ENCODE measurements at places on chromosomes 7 and 10.

- DNase-seq = no peak
These were observed 114.3 kb downstream of the CDK14 start for GRCh38 chr7:90710466-90710850.

DNA sequence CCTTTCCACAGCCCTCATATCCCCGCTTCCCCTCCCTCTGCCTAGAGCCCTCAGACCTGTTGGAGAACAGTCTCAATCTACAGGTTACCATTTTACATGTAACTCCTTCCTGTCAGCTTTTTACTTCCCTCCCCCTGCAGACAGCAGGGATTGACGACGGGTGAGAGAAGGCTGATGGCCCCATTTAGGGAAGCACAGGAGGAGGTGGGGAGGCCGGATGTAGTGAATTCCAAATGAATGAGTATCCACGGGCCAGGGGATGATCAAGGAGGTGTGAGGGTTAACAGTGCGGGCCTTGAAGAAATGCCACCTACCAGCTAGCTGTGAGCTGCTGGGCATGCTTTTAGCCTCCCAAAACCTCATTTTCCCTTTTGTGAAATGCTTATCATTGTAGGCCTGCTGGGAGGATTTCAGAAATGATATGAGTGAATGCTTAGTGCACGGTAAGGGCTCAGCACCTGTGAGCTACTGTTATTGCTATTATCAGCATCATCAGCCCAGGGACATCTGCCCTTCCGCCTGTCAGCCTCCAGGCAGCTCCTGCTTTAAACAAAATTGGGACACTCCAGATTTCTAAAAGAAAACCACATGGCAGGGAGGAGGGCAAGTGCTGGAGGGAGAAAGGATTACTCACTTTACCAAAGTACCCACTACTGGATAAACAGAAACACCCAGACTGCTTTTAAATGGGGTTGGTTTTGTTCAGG is 6.5 kb upstream of the NANOS1 start:
- no peak for DNase-seq

DNA sequence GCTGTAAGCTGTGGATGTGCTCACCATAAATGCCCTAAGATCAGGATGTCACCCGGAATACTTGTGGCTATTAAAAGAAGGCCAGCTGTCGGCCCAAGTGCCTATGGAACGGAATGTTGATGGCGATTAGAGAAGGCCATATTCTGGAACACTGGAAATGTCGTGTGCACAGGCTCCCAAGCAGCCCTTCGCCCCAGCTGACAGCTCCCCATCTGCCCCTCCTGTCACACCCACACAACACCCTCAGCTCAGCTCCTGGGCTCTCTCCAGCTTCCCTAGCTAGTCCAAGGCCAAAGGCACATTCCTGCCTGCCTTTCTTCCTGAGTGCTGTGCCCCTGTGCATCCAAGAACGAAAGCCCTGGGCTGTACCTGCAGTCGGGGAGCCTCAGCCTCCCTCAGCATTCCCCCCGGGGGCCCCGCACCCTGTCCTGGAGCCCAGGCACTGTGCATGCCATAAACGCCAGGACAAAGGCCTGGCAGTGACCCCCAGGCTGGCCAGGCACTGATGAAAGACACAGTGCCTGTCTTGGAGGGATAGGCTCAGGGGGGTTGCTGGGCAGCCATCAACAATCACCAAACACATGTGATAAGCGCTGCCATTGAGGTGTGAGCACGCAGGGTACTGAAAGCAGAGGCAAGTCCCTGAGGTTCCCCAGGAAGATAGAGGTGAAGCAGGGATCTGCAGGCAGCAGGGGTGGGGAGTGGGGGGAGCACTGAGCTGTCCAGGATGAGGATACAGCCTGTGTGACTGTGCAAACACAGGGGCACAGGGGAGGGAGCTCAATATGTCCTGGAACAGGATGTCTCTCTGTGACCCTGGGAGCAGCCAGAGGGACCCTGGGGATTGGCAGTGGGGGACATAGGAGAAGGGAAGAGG is 3.7 kb upstream of the LDB3 start:
- no peak for DNase-seq

- DNase-seq = no peak
These were observed 496.1 kb downstream of the ANKRD7 start for GRCh38 chr7:118720632-118721031.

DNA sequence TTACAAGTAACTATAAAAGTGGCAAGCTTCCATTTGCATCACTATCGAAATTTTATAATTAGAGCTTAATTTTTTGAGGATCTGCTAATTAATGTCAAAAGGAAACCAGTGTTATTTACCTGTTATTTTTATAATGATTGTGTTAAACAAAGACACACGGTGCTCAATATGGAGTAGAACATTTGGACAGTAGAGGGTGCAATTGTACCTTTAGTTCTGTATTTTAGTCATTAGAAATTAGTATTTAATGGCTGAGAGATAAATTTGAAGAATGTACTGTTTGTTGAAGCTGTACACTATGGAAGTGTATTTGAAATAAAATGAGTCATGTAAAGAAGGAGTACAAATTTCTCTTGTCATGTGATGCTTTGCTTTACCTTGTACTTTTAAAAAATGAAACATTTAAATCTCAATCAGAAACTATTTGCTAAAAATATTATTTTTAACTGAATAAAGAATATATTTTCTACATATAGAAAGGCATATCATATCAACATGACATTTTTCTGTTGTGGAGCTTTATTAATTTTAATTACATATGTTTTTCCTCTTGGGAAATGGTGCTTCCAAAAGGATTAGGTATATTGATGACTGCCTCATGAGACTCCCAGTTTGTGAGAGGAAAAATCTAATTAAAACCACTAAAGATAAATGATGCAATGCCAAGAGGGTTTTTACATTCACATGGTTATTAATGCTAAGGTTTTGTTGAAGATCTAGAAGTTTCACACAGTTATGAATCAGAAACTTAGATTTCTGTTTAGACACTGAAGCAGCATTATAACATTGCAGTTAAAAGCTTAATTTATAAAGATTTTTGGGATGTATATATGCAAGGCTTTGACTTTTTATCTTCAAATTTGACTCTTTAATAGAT is 10.4 kb upstream of the PRKG1 start:
- peak; percentile 5 for DNase-seq
